Activated CD4-positive, alpha-beta T cell treated with anti-CD3 and anti-CD28 coated beads, Interleukin-2, Interleukin-6, amounts not matched to agents 100 ng/mL and 50 ng/mL, durations not matched to agents 16 hours and 8 hours (primary cell): ENCODE measurements at places on chromosomes 6 and 20.
A peak's percentile ranks its signal among the peaks of the same experiment; 100 is the strongest.

GRCh38 chr6:14625173-14625895 is 507.8 kb downstream of the CD83 start:
- no peak for DNase-seq

DNA sequence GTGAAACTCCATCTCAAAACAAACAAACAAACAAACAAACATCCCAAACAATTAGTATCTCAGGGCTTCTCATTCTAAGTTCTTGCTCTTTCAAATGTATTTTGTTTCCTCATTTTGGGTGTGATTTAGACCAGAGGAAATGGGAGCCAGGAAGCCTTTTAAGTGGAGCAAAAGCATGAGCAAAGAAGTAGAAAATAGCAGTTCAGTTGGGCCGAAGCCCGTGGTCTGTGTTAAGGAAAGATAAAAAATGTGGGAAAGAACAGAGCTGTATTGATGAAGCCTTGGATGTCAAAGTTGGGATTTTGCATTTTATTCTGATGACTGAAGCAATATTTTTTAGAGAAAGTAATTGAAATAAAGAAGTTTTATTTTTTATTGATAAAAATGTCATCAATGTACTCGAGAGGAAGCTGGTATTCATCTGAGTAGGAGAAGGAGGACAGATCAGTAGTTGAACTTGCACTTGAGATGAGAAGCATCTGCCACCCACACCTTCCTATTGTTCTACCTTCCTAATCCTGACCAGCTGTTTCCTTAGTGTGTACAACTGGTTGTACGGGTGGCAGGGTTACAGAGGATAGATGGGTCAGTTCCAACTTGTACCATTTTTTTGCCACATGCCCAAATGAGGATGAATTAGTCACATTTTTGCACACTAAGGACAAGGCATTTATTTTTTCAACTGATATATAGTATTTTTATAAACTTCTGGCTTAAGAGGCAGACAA is 56.1 kb downstream of the KIAA0408 start:
- no peak for DNase-seq

- DNase-seq: no peak
Measured at GRCh38 chr6:114084327-114084890, 113.5 kb upstream of the HDAC2 start.

DNA sequence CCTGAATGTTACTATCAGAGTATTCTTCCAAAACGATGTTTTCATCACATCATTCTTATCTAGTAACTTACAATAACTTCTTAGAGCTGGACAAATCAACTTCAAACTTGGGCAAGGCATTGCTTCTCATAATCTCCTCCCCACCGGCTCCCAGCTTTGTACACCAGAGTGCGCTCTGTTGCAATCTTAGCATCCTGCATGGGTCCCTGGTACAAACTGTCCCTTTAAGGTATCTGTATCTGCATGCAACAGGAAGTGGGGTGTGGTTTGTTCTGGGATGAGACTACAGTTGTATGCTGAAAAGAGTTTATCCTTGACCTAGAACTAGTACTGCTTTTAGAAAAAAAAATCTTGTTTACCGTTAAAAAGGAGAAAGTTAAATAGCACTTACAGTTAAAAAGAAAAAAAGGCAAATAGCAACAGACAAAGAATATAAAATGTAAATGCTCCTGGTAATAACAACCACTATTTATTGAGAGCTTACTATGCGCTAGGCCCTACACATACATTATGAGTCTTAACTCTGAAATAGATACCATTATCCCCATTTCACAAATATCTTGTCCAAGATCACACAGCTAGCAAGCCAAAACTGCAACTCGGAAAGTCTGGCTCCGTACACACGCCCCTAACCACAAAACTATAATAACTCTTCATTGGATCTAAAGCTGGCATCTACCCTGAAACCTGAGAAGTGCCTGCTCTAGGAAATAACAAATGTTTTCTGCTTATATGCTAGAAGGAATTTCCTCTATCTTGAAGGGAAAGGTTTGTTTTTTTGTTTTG is 9.8 kb upstream of the HECA start:
- peak; percentile 94 for DNase-seq

DNA sequence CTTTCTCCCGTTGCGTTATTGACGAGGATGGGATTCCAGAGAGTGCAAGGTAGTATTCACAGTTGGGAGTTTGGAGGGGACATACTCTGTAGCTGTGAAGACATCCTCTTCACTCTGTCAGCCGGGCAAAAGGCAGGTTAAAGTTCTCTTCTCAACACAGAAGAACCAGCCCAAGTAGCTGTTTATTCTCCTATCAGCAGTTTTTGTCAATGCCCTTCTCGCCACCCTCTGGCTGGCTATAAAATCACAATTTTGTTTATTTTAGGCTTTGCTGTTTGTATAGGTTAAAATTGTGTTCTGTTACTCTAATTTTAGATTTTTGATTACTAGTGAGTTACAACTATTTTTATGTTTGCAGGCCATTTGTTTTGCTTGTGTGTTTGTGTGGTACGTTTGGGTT is 37.9 kb upstream of the MAS1 start:
- peak; percentile 3 for DNase-seq

DNA sequence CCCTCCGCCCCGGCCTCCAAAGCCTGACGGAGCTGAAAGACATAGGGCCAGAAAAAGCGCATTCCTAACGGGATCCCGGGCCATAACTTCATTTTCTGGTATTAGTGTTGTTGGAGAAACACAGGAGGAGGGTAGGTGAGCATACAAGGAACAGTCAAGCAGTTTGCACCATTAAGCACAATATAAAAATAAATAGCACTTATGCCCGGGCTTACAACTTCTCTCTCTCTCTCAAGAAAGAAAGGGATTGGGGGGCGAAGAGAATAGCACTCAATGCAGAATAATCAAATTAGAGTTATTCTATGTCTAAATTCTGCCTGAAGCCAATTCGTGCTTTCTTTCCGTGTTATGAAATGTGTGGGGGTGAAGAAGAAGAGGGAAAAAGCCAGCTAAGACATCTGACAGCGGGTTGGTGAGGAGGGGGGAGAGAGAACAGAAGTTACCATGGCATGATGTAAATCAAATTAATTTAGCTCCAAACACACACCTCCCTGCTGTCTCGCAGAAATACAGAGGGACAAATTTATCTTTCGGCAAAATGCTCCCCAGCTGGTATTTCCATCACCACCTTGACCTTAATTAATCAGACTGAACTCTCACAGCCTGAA is 508 bp upstream of the METTL24 start:
- DNase-seq: no peak

DNA sequence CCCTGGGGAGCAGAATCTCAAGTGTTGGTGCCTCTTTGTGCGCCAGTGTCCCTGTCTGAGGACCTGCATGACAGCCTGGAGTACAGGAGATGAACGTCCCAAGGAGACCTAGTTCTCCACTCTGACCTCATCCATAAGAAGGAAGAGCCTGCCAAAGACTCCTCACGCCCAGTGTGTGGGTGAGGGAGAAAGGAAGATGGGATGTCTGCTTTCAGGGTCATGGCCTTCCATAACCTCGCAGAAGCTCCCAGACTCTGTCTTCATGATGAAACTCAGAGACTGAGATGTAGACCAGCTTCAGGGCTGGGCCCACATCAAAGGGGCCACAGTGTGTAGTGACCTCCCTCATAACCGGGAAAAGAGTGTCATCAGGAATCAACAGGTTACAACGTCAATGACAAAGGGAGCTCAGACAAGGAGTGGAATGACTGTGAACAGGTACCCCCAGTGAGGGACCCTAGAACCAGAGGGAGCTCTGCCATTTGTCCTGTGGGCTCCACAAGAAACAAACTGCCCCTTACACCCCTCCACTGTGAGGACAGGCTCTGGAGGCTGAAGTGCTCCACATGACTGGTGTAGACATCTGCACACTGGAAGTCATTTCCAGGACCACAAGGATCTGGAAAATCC is 8.1 kb downstream of the HLA-DQB1 start:
- DNase-seq: no peak

DNA sequence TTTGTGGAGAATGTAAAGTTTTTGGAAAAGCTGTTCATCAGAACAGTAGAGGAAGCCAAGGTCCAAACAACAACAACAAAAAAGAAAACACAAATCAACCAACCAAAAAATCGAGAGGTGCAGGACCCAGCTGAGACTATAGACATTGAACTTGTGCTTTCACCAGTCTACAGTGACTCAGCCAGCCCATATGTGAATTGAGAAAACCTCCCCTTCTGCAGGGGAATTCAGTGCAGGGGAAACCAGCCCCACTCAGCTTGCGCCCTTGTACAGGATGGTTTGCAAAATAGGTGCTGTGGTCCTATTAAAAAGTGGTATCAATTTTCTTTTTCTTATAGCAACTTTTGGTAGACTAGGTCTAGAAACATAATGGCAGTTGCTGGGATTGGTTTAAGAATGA is 21.3 kb downstream of the MLIP start:
- no peak for DNase-seq

GRCh38 chr6:156994215-156995076 is 217.3 kb downstream of the ARID1B start:
- no peak for DNase-seq

- no peak for DNase-seq
Measured at GRCh38 chr6:31662124-31662723, 1.6 kb upstream of the C6orf47 start.

DNA sequence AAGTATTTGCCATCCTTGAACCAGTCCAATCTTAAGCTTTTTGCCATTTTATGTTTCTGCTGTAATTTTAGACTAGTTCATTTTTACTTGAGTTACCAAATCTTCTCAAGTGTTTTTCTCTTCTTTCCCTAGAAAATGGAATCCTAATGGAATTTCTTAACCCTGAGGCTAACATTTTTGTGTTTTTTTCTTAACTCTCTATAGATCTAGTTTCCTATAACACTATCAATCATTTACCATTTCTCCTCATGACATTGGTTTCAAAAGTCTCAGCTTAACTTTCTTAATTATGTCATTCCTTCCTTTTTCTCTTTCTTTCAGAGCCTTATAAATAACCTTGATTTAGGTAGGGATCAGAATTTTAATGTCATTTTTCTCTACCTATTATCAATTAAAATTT is 54.8 kb downstream of the SENP6 start:
- DNase-seq: no peak

DNA sequence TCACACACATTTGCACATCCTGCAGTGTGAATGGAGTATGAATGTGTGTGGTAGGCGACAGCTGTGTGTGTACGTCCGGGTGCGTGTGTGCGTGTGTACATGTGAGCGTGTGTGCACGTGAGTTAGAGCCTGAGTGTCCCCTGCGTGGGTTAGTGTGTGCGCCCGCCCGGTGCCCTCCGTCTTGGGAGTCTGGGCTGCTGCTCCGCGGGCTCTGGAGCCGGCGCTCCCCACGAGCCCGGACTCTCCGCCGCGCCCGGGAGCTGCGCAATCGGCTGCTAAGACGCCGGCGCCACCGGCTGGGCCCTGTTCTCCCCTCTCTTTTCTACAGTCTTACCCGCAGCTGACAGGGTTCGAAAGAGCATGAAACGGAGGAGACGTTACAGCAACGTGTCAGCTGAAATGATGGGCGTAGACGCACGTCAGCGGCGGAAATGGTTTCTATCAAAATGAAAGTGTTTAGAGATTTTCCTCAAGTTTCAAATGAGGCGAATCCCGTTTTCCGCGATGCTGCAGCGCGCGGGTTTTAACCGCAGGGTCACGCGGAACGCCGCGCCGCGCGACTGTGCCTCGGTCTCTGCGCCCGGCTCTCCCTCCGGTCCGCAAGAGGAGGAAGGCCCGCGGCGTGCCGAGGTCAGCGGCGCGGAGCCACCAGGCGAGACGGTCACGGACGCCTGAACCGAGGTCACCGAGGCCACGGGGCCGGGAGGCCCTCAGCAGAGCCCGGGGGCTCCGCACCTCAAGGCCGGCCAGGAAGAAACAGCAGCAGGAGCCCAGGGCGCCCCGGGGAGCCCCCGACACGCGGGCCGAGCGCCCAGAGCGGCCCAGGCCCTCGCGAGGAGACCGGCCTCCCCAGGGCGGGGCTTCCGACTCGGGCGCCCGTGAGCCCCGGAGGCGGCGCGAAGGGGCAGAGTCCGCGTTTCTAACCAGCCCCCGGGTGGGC is 95.3 kb upstream of the BHLHE23 start:
- DNase-seq: peak; percentile 75

- DNase-seq: no peak
Measured at GRCh38 chr6:120096696-120097260, 747.2 kb upstream of the MAN1A1 start.

GRCh38 chr6:106997392-106998158 is 23.0 kb upstream of the CD24 start:
- DNase-seq: peak; percentile 70

DNA sequence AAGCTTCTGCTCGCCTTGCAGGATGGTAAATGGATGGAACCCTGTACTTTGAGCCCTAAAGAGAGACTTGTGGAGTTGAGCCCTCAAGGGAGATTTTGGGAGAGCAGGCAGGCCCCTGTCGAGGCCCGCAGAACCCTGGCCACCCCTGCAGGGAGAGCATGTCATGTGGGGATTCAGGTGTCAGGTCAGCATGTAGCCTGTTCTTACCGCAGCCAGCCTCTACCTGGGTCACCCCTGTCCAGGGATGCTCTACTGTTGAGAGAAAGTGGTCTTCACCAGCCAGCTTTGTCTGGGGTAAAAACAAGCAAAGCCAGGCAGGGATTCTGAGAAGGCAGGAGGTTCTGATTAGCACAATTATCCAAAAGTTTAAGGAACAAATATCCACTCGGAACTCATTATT is 55.6 kb upstream of the PROKR2 start:
- no peak for DNase-seq

DNA sequence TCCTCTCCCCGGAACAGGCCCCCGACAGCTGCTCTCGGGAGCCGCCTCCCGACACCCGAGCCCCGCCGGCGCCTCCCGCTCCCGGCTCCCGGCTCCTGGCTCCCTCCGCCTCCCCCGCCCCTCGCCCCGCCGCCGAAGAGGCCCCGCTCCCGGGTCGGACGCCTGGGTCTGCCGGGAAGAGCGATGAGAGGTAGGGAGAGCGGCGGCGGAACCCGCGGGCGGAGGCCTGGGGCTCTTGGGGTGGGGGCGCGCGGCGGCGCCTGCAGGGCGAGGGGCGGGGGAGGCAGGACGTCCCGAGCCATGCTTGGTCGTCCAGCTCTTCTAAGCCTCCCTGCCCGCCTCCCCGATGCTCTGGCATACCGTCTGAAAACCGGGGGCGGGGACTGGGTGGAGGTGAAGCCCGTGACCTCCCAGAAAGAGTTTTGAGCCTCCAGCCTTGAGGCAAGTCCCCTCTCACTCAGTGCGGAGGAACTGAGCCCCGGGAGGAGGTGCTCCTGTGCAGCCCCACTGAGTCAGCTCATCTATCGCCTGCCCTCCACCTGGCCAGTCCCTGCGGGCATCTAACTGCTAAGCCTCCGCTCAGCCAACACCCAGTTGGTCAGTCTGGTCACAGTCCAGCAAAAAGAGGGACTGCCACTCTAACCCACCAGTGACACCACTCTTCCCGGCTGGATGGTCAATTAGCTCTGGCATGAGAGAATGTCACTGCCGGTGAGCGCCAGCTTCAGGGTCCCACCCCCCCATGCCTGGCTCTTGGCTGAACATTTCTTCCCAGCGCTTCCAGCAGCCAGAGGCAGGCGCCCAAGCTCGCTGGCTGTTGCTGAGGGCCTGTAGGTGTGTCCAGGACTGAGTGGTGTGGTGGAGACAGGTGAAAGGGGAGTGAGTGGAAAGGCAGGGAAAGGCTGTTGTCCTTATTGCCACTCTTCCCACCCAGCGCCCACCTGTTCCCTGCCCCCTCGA is 482 bp downstream of the DDR1 start:
- DNase-seq: peak; percentile 36
